ENCODE measurements at places on chromosomes 12 and 14.

GRCh38 chr14:53792909-53793308 lies 163.7 kb downstream of the BMP4 start:
- no peak for DNase-seq

DNA sequence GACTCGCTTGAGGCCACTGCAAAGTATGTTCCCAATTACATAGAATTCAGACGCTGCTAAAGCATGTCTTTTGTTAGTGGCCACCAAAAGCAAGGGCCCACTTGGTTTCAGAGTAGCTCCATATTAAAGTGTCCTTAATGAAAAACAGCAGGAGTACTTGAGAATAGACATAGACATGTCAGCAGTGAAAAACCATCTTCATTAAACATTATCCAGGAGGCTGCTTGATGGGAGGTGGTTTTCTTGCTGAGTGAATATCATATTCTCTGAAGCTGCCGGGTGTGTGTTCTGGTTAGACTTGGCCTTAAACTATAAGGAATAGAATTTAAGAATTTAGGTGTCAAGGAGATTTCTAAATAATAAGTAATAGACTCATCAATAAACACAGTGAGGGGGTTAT lies 79.5 kb upstream of the CCDC198 start:
- DNase-seq: no peak

- peak; percentile 1 for DNase-seq
Observed at GRCh38 chr12:81128930-81129554, 51.2 kb downstream of the ACSS3 start.

GRCh38 chr12:18798535-18799361 lies 60.8 kb downstream of the CAPZA3 start:
- DNase-seq: no peak

- DNase-seq: no peak
Observed at GRCh38 chr14:78202163-78202562, 32.0 kb downstream of the NRXN3 start.

GRCh38 chr12:69608114-69608513 lies 2.6 kb downstream of the LRRC10 start:
- no peak for DNase-seq

DNA sequence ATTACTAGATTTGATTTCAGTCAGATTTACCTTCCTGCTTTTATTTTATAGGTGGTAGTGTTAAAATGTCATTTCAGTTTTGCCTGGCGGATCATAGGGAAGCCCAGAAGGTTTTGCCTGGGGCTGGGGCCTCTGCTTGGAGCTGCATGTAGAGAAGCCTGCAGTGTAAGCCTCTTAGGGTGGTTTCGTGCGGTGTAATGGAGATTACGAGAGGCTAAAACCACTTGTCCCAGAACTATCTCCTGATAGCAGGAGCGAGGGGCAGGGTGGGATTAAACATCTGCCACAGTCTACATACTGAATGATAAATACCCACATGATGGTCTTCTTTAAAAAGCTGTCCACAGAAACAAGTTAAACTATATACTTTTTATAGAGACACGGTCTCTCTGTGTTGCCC lies 35.0 kb upstream of the DICER1 start:
- DNase-seq: no peak
